CD4-positive, alpha-beta T cell treated with Interleukin-6 at 100 ng/mL for 8 hours (primary cell): ENCODE measurements at places on chromosomes 6 and 20.

- no peak for DNase-seq
Observed at GRCh38 chr6:81812401-81812800, 59.9 kb upstream of the TENT5A start.

DNA sequence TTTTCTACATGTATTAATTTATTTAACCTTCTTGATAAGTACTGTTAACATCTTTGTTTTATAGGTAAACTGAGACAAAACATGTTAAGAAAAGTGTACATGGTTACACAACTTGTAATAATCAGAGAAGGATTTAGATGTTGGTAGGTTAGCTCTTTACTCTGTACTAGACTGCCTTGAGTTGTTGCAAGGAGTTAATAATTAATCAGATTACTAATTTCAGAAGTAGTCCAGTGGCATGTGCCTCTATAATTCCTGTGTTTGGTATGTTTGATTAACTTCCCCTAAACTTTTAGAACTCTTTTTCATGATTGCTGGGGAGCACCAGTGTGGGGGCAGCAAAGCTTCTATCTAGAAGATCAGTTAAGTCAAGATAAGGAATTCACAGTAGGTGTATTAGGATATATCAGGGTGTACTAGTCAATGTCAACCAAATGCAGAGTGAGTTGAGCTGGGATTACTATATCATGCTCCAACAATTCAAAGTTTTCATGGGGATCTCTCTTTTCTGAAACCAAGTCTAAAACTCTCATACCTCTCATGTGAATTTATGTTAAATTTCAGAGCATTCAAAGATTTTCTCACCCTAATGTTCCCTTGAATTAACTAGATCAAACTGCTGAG is 129.7 kb upstream of the AHI1 start:
- DNase-seq, result no peak

DNA sequence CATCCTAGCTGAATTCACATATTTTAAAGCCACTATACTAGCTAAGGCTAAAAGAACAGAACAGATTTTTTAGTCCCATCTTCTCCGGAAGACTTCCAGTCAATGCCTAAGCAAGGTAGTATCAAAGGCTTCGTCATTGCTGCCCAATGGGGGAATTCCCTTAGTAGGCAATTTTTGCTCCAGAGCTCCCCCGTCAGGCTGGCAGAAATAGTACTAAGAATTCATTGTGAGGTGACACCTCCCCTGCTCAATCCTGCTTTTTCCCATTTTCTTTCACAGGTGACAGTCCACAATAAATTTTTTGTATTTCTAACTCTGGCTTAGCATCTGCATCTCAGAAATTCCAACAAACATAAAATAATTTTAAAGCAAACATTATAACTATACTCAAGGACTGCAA is 52.8 kb upstream of the SRSF6 start:
- DNase-seq, result no peak

GRCh38 chr20:35135867-35136586 is 11.1 kb downstream of the EDEM2 start:
- DNase-seq, result no peak

- DNase-seq, result no peak
Observed at GRCh38 chr6:89979481-89980119, 85.3 kb downstream of the GJA10 start.

GRCh38 chr6:155196911-155197310 is 66.9 kb upstream of the CLDN20 start:
- no peak for DNase-seq

DNA sequence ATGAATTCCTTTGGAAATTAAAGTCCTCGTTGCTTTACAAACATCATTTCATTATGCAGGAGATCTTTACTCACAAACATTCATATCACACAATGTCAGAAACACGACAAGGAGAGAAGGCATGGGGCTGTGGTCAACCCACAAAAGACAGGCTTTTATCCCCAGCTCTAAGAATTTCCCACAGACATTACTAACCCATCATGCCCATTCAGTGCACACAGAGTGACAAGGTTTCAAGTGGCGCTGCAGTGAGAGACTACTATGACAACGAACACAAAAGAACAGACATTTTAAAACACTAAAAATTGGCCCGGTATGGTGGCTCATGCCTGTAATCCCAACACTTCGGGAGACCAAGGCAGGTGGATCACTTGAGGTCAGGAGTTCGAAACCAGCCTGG is 579.8 kb upstream of the AGPAT4 start:
- no peak for DNase-seq

DNA sequence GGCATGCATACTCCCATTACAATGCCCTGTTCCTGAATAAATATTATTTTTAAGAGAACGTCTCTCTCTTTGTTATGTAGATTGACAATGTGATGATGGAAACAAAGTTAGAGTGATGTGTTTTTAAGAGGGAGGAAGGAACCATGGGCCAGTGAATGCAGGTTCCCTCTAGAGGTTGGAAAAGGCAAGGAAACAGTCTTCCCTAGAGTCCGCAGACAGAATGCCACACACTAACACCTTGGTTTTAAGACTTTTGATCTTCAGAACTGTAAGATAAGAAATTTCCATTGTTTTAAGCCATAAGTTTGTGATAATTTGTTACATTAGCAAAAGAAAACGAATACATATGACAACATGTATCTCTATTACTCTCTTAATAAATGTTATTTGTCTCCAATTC is 4.7 kb upstream of the CENPW start:
- no peak for DNase-seq

- DNase-seq, result no peak
Observed at GRCh38 chr20:54197621-54198604, 10.0 kb upstream of the PFDN4 start.

GRCh38 chr6:73516514-73517489 is 4.0 kb downstream of the EEF1A1 start:
- no peak for DNase-seq

GRCh38 chr6:43093436-43094289 is 17.5 kb downstream of the PTK7 start:
- no peak for DNase-seq
